ENCODE measurements at places on chromosomes 6 and 20.

GRCh38 chr6:149727793-149728498, 10.0 kb upstream of the LATS1 start:
- no peak for DNase-seq

- DNase-seq: no peak
These were observed 47.6 kb downstream of the CDH4 start for GRCh38 chr20:61299618-61300017.

DNA sequence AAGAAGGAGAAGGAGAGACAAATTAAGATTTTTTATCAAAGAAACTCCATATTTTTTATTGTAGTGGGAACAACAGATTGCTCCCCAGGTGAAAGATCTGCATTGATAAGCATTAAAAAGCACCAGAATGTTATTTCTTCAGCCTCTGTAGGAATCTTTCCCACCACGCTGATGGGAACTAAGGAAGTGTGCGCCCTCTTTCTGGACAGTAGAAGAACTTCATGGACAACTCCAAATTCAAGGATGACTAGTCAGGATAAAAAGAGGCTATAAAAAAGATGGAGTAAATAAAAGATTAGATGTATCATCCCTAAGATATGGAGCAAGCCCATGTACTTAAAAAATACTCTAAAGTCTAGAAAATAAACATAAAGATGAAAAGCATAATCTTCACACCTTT, 45.8 kb upstream of the PAK5 start:
- no peak for DNase-seq

DNA sequence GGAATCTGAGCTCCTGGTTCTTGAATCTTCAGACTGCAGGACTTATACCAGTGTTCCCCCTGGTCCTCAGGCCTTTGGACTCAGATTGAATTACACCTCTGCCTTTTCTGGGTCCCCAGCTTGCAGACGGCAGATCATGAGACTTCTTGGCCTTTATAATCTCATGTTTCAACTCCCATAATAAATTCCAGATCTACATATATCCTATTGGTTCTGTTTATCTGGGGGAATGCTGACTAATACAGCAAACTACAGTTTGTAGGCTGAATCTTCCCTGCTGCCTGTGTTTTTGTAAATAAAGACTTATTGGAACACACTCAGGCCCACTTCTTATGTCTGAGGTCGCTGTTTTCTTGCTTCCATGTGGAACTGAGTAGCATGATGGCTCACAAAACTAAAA, 184.7 kb downstream of the HDGFL1 start:
- no peak for DNase-seq

DNA sequence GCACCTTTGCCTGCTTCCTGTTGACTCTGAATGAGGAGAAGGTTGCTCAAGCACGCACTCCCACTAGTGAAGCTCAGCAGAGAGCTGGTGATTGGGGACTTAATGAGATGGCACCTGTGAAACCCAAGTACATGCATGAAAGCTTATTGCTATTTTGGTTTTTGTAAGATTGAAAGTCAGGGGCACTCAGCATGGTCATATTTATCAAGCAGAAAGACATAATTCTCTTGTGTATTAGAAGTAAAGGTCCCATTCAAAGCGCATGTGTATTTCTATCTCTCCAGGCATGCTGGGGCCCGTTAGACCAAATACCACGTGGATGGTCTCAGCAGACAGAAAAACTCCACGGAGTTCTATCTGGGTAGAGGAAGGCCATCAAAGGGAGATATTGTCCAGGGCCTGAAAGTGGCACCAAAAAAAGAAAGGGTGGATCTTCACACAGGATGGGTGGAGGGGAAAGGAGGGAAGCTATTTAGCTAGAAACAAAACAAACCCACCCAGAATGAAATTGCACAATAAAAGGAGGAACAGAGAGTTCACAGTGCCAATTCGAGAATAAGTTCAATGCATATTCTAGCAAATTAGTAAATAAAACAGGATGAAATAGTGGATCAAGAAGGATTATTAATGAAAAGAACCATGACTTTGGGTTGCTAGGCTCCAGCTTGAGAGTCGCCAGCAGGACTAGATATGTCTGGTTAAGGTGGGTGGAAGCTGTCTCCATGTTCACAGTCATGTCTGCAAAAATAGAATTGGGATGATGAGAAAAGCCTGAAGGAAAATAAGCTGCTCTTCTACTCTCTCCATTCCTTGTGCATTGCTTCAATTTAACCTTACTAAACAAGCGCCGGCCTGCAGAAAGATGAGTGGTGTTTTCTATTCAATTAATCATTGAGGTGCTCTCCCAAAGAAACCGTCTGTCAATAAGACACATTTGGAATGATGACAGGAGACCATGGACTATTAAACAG, 224.9 kb upstream of the DTNBP1 start:
- no peak for DNase-seq

DNA sequence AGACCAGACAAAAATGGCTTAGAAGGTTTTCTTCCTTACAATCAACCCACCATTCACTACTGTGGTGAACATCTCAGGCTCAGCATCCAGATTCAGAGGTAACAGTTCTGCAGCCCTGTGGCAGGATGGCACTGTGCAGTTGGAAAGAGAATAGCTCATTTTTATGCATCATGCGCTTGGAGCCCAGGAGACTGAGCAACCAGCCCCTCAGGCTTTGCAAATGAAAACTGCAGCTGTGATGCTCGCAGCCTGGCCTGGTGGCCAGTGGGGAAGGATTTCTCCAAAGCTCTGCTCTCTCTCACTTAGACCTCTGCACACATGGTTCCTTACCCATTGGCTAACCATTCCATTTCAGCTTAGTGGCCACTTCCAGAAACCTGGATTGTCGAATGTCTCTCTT, 45.8 kb downstream of the GABRR2 start:
- no peak for DNase-seq

DNA sequence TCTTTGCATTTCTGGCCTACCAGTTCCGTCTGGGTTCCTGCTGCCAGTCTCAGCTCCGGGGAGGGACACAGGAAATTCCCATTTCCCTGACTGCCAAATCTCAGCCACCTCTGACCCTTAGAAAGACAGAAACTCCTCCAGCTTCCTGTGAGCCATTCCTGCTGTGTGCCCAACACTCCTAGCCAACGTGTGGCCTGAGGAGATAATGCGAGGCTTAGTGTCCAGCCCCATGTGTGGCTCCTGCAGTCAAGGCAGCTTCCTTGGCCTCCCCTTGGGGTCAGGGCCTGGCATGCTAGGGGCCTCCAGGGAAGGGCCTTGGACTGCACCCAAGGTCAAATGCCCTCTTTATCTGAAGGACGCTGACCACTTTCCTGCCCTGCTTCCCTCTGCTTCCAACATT, 45.1 kb downstream of the MAFB start:
- DNase-seq: no peak

- DNase-seq: no peak
These were observed 4.5 kb downstream of the HINT3 start for GRCh38 chr6:125961117-125961516.

- DNase-seq: no peak
These were observed 24.4 kb downstream of the KCNQ2 start for GRCh38 chr20:63448031-63448430.

DNA sequence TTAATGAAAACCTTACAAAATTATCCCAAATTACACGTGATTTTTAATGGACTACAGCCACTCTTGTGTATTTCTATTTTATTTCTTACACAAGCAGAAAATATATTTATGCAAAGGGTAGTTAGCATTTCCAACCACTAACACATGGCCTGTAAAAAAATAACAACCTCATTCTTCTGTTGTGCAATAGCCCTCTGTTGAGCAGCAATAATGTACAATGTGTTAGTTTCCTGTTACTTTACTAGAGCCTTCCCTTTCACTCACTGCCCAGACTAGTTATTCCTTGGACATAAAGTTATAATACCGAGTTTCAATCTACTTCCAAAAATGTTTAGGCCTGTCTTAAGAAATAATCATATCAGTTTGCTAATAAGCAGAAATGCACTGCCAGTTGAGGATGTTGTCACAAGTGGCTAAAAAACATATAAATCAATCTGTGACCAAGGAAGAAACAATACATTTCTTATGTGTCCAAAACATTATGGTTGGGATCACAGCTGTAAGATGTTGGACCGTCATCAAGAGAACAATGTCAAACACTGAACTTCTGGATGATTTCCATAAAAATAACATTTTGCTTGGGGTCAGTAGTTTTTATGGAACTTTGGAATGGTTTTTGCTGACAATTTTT, 73.6 kb upstream of the RNF146 start:
- DNase-seq: no peak

- no peak for DNase-seq
These were observed 4.9 kb downstream of the OLIG3 start for GRCh38 chr6:137489046-137490005.

DNA sequence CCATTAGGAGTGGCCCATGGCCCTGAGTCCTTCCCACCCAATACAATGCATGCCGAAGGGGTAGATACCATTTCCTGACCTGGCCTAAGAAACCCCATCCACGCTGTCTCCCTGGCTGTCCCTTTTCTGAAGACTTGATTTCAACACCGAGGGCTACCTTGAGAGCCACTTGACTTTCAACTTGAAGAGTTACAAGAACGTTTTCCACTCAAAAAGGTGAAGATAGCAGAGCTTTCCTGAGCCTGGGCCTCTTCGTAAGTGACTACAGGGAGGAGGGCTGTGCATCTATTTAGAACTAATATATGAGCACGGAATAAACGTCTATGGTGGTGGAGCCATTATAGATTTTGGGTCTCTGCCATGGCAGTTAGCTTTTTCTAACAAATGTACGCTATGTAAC, 14.4 kb upstream of the PPP1R14C start:
- DNase-seq: no peak

GRCh38 chr6:39107034-39107433, 8.0 kb downstream of the SAYSD1 start:
- DNase-seq: no peak

DNA sequence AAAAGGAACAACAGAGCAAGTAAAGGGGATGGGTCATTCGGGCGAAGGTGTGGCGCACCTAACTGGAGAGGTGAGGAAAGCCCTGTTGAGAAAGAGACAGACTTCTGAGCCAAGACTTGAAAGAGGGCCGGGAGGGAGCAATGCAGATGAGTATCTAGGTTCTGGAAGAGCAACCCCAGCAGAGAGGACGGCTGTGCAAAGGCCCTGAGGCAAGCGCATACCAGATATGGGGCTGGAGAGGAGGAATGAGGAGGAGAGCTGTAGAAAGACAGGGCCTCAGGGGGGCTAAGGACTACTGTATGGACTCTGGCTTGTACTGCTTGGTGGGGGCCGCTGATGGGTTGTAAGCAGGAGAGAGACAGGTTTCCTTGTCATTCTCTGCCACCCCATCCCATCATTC, 21.9 kb downstream of the TRERF1 start:
- no peak for DNase-seq

GRCh38 chr6:113330636-113330946, 526.6 kb upstream of the MARCKS start:
- no peak for DNase-seq

DNA sequence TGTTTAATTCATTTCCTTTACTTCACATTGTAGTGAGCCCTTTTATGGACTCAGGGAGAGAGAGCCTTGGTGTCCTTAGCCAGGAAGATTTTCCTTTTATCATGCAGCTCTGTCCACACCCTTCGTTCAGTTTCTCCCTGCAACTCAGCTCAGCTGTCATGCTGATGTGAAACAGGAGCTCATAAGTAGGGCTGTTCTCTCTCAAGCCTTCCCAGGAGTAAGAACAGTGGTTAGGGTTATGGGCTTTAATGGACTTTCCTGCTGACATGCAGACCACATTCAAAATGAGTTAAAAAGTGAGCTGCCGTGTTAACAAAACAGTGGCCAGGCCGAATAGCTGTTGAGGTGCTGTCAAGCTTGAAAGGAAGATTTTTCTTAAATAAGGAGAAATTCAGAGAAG, 104.1 kb downstream of the BCKDHB start:
- no peak for DNase-seq

- no peak for DNase-seq
These were observed 100.2 kb upstream of the TMEM181 start for GRCh38 chr6:158459726-158460125.

DNA sequence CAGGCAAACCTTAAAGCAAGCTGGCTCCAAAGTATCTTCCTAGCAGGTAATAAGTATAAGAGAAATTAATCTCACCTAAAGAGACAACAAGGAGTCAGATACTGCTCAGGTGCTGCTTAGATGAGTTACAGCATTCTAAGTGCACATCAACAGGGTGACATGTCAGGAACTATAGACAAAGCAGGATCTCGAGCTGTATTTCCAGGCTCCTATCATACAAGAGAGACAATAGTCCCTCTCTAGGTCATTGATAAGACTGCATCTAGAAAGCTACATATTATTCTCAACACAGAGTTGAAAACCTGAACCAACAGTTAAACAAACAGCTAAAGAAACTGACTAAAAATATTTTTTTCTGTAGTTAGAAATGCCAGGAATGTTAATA, 3.9 kb downstream of the PTPRK start:
- no peak for DNase-seq

DNA sequence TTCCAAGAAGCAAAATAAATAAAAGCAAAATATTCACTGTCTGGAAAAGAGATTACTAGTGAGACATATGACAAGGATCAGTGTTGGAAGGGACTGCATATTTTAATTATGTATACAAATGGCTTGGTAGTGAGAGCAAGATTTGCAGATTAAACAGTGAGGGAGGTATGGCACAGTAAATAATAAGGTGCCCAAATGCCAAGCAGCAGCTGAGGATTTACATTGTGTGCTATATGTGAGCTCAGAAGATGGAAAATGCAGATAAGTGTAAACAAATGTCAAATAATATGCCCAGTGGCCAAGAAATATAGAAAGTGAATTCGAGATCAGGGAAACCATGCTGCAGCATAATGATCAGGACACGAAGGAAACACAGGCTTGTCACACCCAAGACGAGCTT, 173.8 kb upstream of the NRSN1 start:
- DNase-seq: no peak

GRCh38 chr6:47234266-47234933, 75.3 kb downstream of the TNFRSF21 start:
- no peak for DNase-seq

DNA sequence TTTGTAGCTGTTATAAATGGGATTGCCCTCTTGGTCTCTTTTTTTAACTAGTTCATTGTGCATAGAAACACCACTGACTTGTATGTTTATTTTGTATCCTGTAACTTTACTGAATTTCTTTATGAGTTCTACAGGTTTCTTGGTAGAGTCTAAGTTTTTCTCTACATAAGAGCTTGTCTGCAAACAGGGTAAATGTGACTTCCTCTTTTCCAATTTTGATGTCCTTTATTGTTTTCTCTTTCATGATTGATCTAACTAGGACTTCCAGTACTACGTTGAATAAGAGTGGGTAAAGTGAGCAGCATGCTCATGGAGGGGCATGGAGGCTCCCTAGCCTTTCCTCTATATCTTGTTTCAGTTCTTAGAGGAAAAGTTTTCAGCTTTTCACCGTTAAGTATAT, 3.0 kb upstream of the WFDC10A start:
- no peak for DNase-seq

- no peak for DNase-seq
These were observed 28.6 kb downstream of the FOXO3 start for GRCh38 chr6:108589244-108589791.

GRCh38 chr6:43075670-43076463, at the start of gene PTK7:
Gene PTK7 (plus strand): TSS chr6:43076314. CDS start chr6:43076489, 175 bp downstream.
- DNase-seq: no peak

DNA sequence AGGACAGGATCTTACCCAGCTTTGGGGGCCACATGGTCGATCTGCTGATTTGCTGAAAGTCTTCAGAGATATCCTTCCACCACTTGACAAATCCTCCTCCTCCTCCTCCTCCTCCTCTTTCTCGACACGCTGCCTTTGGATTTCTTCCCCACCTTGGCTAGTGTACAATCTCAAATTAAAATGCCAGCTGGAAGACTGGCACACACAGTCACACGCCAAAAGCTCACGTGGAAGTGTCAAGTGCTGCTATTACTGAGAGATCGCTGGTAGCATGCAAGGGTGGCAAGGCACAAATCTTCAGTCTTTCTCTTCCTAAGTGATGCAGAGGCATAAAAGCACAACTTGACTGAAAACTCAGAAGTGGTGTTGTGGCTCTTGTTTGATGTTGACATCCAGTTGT, 35.3 kb downstream of the GPR6 start:
- no peak for DNase-seq

Measured in stimulated activated CD8-positive, alpha-beta memory T cell treated with anti-CD3 and anti-CD28 coated beads, Interleukin-2, amount 100 ng/mL, for 48 hours (primary cell).